ENCODE measurements at places on chromosomes 5 and 9.

DNA sequence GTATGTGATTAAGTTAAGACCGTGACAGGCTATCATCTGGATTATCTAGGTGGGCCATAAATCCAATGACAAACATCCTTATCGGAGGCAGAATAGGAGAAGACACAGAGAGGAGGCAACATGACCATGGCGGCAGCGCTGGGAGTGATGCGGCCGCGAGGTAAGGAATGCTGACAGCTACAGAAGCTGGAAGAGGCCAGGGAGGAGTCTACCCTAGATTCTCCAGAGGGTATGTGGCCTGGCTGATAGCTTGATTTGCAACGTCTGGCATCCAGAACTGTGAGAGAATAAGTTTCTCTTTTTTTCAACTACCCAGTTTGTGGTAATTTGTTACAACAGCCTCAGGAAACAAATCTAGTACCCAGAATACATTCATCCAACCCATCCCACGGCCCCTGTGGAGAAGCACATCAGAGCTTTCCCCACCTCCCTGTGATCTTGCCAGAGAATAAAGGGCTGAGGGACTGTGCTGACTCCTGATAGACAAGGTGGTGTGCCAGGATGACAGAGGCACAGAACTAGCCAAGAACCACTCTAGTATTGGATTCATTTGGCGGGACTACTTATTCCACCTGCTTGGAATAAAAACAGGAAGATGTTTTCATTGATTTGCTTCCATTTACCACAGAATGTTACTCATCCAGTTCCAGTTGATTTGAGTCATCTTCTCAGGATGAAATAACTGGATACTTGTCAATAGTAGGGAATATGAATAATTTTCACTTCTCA is 187.4 kb downstream of the MAN2A1 start:
- DNase-seq, result peak; percentile 94

- DNase-seq, result no peak
Observed at GRCh38 chr5:4197151-4197550, 601.5 kb downstream of the IRX1 start.

DNA sequence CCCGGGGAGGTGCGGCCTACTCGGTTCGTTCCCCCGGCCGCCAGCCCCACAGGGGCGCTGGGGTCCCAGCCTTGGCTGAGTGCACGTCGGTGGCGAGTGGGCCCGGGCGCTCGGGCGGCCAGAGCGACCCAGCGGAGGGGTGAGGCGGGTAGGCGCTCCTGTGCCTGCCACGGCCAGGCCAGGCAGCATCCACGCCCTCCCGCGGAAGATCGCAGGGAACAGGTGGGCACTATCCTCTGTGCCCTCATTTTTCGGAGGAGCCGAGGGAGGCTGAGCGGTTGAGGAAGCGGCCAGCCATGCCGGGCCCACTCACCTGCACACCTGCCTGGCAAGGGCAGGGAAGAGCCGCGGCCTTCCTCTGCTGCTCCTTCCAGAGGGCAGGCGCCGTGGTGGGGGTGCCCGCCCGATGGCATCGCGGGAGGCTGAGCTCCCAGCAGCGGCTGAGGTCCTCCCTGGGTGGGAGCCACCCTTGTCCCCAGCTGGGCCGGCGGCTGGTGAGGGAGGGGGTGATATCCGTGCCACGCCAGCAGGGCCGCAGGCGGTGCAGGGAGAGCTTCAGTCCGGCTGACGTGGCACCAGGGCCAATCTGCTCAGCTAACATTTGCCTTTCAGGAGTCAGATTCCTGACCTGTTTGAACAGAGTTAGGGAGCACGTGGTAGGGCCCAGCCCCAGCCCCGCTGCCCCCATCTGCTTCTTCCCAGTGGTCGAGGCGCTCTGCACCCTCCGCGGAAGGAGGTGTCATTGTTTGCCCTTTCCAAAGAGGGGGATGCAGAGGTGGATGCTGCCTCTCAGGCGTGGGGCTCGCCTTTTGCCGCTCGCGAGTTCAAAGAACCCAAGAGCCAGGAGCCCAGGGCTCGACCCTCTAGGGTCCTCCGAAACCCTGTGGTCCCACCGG is 1.6 kb upstream of the SEC16A start:
- DNase-seq, result no peak

DNA sequence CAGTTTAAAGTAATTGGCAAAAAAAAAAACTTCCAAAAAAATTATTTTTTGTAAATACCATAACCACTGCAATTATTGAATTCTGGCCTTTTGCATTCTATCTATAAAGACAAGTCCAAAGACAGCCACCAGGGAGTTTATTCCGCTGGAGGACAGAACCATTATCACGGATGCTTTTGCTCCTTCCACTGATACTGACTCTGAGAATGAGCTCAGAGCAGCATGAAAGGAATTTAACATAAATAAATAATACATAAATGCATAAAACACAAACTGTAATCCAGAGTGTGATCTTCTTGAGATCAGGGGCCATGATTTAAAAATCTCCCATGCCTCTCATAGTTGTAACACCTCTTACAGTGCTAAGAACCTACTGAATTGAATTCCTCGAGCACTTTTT is 264.8 kb downstream of the ARRDC3 start:
- DNase-seq, result no peak

- DNase-seq, result no peak
Observed at GRCh38 chr5:129631961-129632360, 115.9 kb upstream of the MINAR2 start.

GRCh38 chr9:83583151-83584014 is 39.6 kb upstream of the IDNK start:
- peak; percentile 40 for DNase-seq

DNA sequence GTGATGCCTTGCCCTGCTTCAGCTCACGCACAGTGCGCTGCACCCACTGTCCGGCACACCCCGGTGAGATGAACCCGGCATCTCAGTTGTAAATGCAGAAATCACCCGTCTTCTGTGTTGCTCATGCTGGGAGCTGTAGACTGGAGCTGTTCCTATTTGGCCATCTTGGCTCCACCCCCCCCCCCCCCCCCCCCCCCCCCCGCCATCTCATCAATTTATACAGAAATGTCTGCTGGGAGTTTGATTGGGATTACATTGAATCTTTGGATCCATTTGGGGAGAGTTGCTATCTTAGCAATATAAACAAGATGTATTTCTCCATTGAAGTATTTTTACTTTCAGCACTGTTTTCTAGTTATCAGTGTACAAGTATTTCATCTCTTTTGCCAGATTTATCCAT is 55.2 kb downstream of the RIC1 start:
- DNase-seq, result no peak

GRCh38 chr9:27054841-27055240 is 49.4 kb upstream of the LRRC19 start:
- no peak for DNase-seq

DNA sequence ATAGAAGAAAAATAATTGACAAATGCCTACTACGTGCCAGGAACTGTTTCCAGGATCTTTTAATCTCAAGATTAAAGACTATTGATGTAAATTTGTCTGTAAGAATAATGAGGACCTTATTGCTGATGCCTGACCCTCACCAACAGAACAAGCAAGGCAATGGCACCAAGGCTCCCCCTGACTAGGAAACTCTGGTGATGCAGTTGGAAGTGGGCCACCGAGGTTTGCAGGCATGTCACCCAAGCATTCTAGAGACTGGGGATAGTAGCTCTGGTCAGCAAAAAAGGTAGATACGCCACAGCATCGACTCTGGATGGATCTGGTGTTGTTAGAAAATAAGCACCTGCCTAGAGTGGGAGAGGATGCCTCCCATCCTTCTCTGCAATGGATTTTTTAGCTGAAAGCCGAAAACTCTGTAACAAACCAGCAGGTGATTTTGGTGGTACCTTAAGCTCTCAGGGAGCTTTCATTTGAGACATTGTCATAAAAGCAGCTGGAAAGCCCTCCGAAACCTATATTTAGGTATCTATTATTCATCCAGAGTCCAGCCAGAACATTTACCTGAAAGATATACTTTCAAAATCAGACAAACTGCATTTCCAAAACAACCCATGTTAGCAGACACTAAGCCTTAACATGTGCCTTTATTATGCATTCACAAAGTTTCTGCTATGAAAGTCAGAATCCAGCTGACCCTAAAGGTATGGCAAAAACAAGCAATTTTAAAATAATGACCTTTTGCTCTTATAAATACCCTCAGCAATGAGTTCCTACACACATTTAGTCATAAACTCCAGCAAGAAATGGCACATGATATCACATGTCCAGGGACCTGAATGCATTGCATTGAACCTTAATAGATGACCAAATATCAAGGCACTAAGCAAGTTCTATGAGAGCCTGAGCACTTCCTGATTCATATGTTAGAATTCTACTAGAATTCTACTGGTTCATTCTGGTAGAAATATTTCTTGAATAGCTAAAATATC is 308.4 kb downstream of the PDE4D start:
- DNase-seq, result no peak

DNA sequence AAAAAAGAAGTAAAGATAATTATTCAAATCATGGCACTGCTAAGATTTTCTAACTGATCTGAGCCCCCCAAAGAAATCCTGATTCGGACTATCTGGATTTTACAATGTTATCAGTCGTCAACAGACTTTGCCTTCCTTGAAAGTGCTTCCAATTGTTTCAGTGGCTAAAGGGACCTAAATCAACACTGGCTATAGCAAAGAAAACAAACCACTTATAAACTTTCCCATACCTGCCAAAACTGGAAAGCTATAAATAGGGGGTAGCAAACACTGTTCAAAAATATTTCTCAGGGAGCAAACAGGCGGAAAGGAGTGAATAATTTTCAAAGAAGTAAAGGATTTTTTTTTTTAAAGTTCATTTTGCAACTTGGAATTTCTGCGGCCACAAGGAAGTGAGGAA is 105.6 kb upstream of the LIFR start:
- no peak for DNase-seq

- no peak for DNase-seq
Observed at GRCh38 chr9:120873512-120873911, 3.5 kb downstream of the PHF19 start.

DNA sequence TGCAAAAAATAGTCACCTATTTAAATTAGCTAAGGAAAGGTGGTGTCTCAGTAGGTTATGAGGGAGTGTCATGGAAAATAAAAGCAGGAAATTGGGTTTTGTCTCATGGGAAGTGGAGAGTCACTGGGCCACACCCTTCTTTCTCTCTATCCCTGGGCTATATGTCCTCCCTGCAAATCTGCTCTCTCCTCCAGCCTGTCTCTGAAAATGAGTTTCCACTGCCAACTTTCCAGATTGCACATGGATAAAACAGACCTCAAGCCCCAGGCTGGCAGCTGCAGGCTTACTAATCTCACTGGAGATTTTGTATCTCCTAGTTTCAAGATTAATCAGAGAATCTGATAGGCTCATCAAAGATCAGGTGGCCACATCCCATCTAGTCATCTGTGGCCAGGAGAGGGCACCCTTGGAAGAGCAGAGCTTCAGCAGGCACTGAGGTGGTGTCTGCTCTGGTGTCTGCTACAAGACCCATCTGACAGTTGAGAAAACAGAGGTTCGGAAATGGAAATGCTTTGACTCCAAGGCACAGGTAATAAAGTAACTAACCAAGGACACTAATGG is 178.9 kb downstream of the MSX2 start:
- DNase-seq, result no peak

- no peak for DNase-seq
Observed at GRCh38 chr5:128409166-128409800, 128.8 kb downstream of the FBN2 start.

DNA sequence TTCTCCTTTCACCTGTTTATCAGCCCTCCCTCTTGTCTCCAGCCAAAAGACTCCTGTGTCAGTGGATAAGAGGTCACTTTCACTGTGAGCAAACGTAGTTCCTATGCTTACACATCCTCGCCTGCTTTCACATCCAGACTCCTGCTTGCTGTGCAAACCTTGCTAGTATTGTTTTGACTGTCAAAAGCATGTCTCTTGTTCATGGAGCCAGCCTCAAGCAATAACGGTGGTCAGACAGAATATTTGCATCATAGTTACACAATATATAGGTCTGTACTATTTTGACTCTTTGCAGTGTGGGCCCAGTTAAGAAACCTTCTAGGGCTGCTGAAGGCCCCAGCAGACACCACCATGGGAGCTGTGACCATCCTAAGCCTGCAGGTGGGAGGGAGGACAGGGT is 420.0 kb downstream of the SEMA5A start:
- no peak for DNase-seq

DNA sequence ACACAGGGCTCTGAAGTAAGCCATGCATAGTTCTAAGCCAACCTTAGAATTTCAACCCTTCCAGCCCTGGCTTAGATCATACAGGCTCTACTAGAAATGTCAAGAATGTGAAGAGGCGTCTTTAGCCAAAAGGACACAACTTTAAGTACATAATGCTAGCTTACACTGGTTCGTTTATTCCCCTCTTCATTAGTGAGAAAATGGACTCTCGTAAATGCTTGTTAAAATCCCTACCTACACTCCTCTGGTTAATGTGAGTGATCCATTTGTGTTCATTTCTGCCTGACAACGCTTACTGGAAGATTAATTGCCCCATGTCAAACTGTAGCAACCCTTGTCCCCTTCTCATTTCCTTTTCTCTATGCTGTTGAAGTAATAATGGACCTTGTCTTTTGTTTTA is 149.3 kb upstream of the POU5F2 start:
- DNase-seq, result no peak

DNA sequence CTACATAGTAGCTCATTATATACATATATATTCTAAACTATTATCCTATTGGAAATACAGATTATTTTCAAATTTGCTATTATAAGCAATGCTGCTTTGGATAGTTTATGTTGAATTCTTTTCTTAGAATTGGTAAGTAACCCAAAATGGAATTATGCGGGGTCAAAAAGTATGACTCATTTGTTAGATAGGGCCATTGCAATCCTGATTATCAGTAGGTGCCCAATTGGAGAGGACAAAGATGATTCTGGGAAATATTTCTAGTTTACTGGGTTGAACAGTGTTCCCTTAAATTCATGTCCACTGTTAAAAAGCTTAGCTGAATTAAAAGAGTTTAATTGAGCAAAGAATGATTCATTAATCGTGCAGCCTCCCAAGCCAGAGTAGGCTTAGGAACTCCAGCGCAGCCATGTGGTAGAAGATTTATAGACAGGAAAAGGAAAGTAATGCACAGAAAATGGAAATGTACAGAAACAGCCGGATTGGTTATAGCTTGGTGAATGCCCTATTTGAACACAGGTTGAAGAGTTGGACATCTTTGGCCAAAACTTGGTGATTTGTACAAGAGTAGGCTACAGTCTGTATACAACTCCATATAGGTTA is 81.8 kb downstream of the GDNF start:
- DNase-seq, result no peak

- no peak for DNase-seq
Observed at GRCh38 chr5:13511442-13511841, 433.0 kb downstream of the DNAH5 start.

DNA sequence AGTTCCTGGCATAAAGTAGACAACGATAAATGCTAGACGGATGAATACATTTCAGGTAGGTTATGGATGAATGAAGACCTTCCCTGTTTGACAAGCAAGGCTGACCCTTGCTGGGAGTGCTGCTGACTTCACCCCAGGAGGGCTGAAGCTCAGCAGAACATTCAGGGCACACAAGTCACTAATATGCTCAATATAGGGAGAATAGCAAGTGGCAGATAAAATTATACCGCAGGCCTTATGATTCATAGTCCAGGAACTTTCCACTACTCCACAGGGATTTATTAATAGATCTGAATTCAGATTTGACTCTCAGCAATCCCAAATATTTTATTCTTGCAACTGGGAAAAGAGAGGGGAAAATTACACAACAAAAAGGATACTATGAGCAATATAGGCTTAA is 38.2 kb upstream of the GRAMD2B start:
- peak; percentile 75 for DNase-seq

All from astrocyte of the cerebellum (primary cell).